ENCODE measurements at places on chromosomes 11 and 22.

- no peak for DNase-seq
Observed at GRCh38 chr22:37079158-37079557, 27.6 kb downstream of the KCTD17 start.

DNA sequence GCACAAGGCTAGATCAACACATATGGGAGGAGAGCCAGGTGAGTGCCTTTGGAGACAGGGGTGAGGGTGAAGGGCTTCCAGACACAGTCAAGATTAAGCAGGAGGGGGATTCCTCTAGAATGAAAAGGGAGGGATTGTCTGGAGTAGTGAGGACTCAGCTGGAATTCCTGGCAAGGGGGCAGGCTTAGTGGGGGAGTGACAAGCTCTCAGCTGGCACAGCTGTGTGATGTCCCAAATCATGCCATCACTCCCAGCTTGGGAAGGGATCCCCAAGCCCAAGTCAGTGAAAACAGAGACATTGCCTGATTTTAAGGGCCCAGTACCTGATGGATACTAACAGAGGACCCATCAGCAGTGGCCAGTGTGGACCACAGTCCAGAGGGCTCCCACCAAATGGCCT, 119.0 kb downstream of the MPPED2 start:
- no peak for DNase-seq

DNA sequence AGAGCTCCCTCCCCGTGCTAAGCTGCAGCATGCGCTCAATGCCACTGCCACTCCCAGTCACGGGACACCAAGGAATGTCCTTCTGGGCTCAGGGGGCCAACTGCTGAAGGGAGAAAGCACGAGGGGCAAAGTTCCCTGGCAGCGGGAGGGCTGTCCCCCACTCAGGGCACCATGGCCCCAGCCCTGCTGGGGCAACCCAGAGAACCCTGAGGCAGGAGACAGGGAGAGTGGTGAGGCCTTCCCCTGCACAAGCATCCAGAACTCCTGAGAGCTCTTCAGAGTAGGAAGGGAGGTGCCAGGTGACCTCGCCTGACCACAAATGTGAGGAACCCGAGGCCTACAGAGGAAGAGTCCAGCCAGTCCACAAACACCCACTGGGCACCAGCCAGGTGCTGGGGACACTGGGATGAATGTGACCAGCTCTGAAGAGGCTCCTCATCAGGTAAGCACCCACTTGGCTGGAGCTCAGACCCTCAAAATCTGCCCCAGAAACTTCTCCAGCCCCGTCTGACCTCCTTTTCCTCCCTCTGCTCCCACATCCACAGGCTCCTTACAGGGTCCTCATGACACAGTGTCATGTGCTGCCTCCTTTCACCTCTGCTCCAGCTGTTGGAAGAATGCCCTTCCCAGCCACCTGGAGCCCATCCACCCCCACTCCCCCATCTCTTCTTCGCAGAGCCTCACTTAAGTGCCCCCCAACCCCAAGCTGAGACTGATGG, 15.6 kb downstream of the GDPD5 start:
- no peak for DNase-seq

DNA sequence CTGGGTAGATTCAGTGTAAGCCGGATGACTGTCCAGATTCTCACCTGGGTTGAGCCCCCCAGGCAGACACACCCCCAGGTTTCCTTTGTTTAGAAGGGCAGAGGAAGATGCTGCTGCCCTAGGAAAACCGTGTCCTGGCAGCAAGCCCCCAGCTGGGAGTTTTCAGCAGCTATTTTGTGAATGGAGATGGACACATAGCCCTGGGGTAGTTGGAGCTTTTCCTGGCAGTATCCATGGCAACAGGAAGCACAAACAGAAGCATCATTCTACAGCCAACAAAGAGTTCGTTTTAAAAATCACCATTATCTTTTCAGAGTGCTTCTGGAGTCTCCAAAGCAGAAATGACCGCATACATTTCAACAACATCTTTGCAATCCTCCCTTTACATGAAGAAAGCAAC, 245.5 kb downstream of the BRD1 start:
- peak; percentile 94 for DNase-seq

- no peak for DNase-seq
Observed at GRCh38 chr22:50118129-50118528, 28.3 kb downstream of the MOV10L1 start.

- no peak for DNase-seq
Observed at GRCh38 chr11:13220148-13220547, 57.4 kb upstream of the BMAL1 start.

GRCh38 chr11:46120346-46121300, 631 bp downstream of the PHF21A start:
- no peak for DNase-seq

GRCh38 chr11:57787920-57788702, 26.5 kb downstream of the CTNND1 start:
- DNase-seq = no peak
